ENCODE measurements at places on chromosomes 11 and 22. TPM values are rescaled to one million over a fixed set of nuclear protein-coding genes. Genes with fewer than 3 reads are reported as not detected.

- no peaks in the 10 kb centered on the region for H3K4me1 ChIP-seq
- no peak overlapping the region for H3K4me3 ChIP-seq
- H3K36me3 ChIP-seq, result no peaks in the 10 kb centered on the region
Measured at GRCh38 chr22:27454807-27455450, 346.6 kb downstream of the MN1 start.

DNA sequence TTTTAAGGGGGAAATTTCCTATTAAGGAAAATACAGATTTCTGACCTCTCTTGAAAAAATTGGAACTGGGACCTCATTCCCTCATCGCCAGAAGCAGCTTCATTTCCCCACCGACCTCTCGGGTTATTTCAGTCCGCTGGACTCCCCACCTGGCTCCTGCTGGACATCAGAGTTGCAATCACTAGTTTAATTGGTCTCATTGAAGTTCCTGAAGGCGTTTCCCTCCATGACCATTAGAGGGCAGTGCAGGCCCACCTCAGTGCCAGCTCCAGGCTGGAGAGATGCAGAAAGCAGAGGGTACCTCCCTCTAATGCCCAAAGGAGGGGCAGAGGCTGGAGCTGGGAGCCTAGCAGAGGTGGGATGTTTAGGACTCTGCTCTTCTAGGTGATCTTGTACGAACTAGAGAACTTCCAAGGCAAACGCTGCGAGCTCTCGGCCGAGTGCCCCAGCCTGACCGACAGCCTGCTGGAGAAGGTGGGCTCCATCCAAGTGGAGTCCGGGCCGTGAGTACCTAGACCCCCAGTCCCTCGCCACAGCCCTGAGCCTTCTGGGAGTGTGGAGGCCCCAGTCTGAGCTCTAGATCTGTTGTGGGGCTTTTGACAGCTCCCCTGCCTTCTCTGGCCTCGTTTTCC is 2.7 kb downstream of the CRYBB3 start:
- no peaks in the 10 kb centered on the region for H3K36me3 ChIP-seq
- H3K27ac ChIP-seq, result no peak overlapping the region
- no peaks in the 10 kb centered on the region for H3K4me1 ChIP-seq
- no peaks in the 10 kb centered on the region for H3K27me3 ChIP-seq

DNA sequence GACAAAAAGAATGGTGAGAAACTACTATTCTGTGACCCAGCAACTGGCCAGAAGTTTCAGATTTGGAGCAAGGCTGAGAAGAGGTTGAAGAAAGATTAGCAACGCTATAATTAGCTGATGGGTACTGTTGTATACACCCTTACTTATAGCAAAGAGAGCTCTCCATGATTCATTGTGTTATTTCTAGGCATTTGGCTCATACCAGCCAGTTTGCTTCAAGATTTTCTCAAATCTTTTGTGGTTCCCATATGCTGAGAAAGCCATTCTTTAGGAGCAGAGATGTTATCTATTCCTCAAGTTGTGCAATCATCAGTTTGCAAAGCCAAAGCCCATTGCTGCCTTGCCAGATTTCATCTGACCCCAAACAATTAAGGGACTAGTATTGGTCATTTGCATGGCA is 179.4 kb downstream of the ETS1 start:
- H3K4me1 ChIP-seq, result peaks cover 50% of the 10 kb centered on the region
- no peaks in the 10 kb centered on the region for H3K27me3 ChIP-seq
- no peak overlapping the region for H3K27ac ChIP-seq
- no peaks in the 10 kb centered on the region for H3K36me3 ChIP-seq

Gene KIRREL3
- polyA plus RNA-seq, result 0.02 TPM

Gene APOBEC3B
- polyA plus RNA-seq, result 2.7 TPM

All from lung (tissue), 17 donors.